ENCODE measurements at places on chromosomes 5 and 9.

GRCh38 chr5:53087171-53087570 lies 22.4 kb downstream of the MOCS2 start:
- no peak for DNase-seq

- DNase-seq = no peak
These were observed 19.4 kb upstream of the DCP2 start for GRCh38 chr5:112957036-112957808.

- DNase-seq = peak; percentile 35
These were observed 40.7 kb upstream of the S1PR3 start for GRCh38 chr9:88950341-88951154.

DNA sequence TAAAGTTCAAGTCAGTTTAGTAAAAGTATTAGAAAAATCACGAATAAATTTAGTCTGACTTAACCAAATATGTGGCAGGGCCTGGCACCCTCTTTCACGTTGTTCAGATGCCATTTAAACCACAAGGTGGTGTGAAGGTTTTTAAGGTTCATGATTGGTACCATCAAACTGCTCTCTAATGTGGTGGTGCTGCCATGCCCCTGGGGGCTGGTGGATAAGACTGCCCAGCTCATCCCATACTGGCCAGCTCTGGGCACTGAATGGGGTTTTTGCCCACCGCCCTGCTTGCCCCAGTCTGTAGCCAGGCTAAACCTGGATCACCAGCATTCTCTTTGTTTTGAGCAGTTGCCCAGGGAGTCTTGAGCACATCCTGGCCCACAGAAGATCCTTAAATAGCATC lies 159.3 kb downstream of the GABBR2 start:
- DNase-seq = no peak

DNA sequence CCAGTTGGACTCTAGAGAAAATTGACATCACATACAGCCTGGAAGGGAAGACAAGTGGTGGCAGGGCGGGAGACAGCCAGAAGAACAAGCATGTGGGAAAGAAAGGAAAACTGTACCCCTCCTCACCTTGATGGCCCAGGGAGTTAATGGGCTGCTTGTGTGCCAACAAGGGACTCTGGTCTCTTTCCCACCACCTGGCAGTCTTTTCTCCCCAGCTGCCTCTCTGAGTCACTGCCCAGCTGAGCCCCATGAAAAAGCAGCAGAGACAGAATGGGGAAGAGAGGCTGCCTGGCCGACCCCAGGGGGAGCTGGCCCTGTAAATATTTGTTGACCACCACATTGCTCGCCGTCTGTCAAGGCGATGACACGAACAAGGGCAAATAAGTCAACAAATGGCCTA lies 359.4 kb downstream of the ENC1 start:
- no peak for DNase-seq

Data from AG09309 (cell line).